ENCODE measurements at places on chromosomes 1 and 21.

DNA sequence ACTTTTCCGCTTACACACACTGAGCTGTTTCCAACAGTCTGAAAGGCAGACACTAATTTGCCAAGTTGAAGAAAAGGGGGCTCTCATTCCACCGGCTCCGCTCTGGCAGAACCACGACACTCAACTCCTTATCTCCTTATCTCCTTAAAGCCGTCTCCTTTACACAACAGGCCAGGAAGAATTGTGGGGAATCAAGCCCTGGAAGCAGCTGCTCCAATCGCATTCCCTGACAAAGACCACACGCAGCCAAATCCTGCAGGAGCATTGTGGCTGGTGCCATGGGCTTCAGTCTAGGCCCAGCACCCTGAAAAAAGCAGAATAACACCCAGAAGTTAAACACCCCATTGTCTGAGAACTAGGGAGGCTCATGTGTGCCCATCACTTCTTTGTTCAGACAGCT is 24.1 kb downstream of the SUSD4 start:
- DNase-seq, result no peak

DNA sequence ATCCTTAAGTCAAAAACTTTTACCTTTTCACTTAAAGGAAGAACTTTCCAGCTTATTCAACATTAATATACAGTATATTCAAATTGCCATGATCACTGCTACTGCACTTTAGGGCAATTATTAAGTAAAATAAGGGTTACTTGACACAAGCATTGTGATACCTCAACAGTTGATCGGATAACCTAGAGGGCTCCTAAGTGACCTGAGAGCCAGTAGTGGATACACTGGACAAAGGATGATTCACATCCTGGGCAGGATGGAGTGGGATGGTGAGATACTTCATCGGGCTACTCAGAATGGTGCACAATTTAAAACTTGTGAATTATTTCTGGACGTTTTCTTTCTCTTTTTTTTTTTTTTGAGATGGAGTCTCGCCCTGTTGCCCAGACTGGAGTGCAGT is 54.5 kb upstream of the PPM1J start:
- DNase-seq, result no peak

DNA sequence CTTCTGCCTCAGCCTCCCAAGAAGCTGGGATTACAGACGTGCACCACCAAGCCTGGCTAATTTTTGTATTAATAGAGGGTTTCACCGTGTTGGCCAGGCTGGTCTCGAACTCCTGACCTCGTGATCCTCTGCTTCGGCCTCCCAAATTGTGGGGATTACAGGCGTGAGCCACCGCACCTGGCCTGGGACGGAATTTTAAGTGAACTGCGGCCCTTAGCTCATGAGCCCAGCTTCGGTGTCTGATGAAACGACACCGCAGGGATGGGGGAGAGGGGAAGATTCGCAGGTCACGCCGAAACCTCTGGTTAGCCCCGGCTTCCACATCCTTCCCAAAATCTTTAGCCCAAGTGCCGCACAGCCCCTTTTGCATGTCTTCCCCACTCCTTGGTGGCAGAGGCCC is 39.1 kb downstream of the LRRC3 start:
- no peak for DNase-seq

GRCh38 chr1:165696625-165697100 is 1.7 kb downstream of the ALDH9A1 start:
- peak; percentile 64 for DNase-seq

DNA sequence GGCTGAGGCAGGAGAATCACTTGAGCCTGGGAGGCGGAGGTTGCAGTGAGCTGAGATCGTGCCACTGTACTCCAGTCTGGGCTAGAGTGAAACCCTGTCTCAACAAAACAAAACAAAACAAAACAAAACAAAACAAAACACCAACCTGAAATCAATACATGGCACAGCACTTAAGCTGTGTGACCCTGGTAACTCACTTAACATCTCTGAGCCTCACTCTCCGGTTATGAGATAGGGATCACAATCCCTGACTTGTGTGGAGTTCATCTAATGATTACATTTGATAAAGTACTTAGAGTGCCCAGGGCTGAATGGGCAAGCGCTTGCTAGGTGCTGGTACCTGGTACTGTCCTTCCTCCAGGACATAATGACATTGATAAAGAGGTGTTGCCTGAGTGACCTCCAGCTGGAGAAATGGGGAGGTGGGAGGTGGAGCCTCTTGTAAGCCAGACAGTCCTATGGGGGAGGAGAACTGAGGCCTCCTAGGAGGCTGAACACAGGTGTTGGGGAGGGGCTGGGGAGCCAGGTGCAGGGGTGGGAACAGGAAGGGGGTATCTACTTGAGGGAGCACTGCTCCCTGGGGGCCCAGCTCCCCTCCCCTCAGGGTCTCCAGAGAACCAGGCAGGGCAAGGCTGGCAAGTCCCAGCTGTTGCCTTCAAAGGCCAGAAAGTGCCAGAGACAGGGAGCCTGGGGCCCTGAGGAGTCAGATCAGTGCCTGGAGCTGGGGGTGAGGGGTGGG is 17.9 kb downstream of the FOXO6 start:
- DNase-seq, result no peak
